ENCODE measurements at places on chromosomes 12 and 14.

DNA sequence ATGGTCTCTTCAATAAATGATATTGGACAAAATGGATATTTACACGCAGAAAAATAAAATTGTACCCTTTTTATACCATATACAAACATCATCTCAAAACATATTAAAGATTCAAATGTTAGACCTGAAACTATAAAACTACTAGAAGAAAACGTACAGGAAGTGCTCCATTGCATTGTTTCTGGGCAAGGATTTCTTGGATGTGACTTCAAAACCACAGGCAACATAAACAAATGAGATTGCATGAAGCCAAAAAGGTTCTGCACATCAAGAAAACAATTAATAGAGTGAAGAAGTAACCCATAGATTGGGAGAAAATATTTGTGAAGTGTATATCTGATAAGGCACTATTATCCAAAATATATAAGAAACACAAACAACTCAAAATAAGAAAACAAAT lies 812.4 kb downstream of the NRXN3 start:
- DNase-seq = no peak

DNA sequence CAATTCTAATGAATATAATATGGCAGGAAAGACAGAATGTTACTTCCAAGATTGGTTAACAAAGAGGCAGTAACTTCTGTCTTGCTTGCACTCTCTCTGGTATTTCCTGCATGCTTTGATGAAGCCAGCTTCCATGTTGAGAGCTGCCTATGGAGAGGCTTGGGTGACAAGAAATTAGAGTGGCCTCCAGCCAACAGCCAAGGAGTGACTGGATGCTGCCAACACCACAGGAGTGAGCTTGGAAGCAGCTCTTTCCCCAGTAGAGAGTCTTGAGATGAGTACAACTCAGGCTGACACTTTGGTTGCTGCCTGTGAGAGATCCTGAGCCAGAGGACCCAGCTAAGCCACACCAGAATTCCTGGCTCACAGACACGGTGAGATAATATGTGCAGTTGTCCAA lies 183.1 kb downstream of the RMST start:
- no peak for DNase-seq

DNA sequence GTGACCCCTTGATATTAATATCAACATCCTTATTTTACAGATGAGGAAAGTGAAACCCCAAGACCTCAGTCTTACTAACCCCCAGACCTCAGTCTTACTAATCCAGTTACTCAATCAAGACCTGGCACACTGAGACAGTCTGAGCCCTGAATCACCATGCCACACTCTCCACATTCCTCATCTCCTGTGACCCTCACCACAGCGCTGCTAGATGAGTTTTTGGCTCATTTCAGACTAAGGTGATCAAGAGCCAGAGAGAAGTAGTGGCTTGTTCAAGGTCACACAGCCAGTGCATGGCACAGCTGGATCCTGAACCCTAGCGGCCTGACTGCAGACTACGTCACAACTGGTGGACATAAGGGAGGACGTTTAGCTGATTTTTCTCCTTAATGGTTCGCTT lies 579.2 kb downstream of the BCL11B start:
- DNase-seq = no peak

DNA sequence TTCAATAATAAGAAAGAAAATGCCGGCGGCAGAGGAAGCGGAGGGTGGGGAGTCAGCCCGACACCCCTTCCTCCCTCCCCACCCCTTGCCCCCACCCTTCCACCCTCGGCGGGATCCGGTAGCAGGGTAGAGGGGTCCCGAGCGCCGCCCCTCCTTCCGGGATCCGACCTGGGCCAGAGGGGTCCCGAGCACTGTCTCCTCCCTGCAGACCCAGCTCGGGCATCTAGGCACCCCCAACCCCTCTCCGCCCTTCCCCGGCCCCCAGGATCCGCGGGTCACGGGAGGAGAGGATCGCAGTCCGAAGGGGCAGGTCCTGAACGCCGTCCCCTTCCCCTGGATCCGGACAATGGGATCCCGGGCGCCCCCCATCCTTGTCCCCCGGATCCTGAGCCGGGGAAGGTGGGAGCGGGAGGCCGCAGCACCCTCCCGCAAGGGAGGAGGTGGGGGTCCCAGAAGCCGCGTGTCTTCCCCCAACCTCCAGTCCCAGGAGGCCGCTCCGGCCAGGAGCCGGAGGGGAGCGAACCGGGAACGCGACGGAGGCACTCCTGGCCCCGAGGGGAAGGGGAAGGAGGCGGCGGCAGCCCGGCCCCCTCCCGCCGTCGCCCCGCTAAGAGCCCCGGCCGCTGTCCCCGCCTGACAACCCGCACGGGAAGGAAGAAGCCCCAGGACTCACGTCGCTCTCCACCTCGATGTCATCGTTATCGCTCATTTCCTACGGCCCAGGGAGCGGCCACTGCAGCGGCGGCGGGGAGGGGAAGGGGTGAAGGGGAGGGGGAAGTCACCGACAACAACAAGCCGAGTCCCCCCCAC lies 481 bp downstream of the MAX start:
- DNase-seq = no peak

DNA sequence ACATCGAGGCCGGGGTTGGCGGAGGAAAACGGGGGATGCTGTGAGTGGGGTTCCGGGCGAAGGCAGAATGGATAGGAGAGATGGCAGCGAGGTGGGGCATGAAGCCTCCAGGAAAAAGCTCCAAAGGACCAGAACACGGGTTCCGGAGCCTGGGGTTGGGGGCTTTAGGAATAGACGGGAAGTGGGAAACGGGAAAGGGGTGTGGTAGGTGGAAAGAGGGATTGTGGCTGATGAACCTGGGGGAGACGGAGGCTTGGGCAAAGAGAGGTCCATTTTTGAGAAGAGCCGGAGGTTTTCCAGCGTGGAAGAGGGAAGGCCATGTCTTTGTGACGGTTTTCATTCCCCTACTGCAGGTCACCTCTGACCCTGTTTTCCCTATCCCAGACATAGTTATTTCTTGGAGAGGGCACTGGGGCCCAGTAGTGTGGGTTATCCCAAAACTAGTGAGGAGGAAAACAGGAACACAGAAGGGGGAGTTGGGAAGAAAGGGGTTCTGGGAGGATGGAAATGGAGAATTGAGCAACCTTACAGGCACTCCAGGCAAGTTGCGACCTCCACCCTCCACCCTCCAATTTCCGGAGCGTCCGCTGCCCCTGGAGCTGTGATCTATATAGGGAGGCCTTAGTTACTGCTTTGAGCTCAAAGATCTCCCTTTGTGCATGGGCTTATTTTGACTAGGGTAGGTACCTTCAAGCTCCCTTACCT lies 1.1 kb downstream of the ATN1 start:
- no peak for DNase-seq

- no peak for DNase-seq
Measured at GRCh38 chr12:62472472-62472871, 5.8 kb downstream of the MON2 start.

- DNase-seq = no peak
Measured at GRCh38 chr12:75834591-75834990, 197.0 kb downstream of the PHLDA1 start.

DNA sequence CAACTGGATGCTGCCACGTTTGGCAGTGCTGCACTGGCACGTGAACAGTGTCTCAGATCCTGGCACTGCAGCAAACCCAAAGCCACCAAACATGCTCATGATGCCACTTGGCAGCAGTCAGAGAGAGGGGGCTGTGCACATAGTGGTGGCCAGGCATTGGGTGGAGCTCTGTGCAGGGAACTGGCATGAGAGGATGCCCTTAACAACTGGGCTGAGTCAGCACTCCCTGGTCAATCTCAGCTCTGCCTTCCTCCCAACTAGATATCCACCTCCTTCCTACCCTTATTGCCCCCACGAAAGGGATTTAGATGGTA lies 37.0 kb downstream of the ZFHX2 start:
- no peak for DNase-seq

DNA sequence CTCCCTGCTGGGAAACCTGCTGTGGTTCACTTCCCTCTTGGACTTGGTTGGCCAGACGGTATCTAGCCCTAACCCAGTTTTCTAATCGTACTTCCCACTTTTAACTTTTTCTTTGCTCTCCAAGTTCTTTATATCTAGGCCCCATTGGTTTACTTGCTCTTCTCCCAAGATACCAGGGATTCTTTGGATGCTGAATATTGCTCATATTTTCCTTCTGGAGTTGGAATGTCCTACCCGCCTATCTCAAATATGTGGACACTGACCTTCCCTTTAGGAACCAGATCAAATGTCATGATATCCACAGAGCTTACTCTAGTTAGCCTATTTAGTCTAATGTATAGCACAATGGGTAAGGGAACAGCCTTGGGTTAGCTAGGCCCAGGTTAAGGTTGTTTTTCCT lies 228.6 kb downstream of the DACT1 start:
- no peak for DNase-seq

DNA sequence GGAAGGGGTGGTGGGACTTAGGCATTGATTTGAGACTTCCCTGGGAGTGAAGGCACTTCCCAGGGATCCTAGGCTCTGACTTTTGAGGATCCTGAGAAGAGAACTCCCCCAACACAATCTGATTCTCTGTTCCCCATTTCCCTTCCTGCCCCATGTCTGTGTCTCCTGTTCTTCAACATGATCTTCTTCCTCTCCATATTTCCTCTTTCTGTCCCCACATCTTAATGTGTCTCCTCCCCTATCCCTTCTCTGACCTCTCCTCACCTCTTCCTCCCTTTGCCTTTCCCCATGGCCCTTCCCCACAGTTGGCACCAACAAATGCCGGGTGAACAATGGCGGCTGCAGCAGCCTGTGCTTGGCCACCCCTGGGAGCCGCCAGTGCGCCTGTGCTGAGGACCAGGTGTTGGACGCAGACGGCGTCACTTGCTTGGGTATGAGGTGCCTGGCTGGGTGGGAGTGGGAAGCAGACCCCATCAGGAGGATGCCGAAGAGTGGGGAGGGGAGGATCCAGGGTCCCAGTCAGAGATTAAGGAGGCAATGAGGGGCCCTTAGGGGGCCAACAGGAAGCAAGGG lies 15.2 kb upstream of the LRP1-AS start:
- DNase-seq = no peak

DNA sequence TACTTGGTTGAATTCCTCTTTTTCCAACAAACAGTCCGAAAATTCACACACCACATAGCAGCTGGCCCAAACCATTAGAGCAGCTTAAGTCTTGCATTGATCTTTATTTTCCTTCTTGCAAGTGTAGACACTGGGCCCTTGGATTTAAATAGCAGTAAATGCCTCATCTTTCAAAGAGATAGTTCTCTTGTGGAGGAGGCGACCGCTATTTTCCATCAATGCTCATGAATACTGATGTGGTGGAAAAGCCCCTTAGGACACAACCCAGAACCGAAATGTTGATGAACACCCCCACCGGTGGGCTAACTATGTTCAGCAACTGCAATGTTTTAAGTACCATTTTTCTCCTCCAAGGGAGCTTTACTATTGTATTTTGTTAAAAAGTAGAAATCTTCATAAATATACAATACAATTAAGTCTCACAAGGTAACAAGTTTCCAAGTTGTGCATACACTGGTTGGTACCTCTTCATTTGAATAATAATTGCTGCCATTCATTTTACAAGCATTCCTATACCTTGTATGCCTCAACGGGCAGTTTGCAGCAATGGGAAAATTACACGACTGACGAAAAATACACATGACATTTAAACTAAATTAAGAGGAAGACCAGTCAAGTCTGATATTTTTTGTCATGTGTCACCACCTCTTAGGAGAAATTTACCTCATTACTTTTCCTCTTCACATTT lies 18.0 kb downstream of the NIN start:
- no peak for DNase-seq

DNA sequence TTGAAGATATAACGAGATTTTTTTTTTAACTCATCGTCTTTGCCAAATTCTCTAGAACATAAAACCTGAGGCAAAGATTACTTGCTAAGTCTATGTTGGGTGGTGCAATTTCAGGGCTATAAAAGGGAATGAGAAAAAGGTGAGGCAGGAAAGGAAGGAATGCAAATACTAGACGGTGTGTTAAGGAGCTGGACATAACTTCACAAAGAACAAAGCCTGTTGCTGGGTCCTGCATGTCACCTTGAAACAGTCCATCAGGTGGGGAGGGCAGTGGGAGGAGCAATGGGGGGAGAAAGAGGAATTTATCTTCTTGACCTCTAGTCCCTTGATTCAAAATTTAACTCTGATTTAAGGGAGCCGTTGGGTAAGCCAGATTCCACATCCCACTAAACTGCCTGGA lies 16.1 kb upstream of the DUSP6 start:
- no peak for DNase-seq

GRCh38 chr14:93239869-93240677 lies 33.0 kb downstream of the UBR7 start:
- DNase-seq = no peak

GRCh38 chr12:33560653-33561208 lies 121.1 kb upstream of the SYT10 start:
- DNase-seq = no peak

GRCh38 chr12:21434699-21435098 lies 2.8 kb upstream of the PYROXD1 start:
- no peak for DNase-seq

GRCh38 chr12:65039301-65039700 lies 81.8 kb downstream of the WIF1 start:
- DNase-seq = no peak

- DNase-seq = no peak
Measured at GRCh38 chr12:8037046-8037663, 4.6 kb downstream of the FOXJ2 start.
